ENCODE measurements at places on chromosomes 6 and 20. TPM values are rescaled to one million over a fixed set of nuclear protein-coding genes. Genes with fewer than 3 reads are reported as not detected.

DNA sequence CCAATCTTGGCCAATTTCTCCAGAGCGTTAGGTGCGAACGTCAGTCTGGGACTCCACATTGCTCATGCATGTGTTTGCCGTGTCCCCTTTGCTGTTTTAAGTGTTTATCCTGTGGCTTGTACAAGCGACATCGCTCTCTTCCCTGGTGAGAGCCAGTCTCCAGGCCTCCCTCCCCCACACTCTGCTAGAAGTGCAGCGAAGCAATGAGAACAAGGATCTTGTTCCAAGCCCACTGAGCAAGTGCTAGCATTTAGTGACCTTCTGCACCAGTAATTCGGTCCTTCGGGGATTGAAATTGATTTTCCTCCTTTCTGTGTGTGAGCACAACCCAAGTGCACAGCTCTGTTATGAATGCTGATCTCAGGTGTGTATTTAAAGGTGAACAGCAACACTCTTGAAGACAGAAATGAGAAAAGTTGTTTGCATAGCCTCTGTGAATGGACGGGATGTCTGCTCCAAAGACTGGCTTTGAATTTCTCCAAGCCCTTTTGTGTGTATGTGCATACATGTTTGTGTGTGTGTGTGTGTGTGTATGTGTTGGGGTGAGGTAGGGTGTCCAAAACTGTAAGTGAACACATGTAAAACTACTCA, 29.0 kb downstream of the CD83 start:
- H3K4me3 ChIP-seq, result no peak overlapping the region
- DNase-seq, result no peak
- H3K4me1 ChIP-seq, result peaks cover 9% of the 10 kb centered on the region
- no peaks in the 10 kb centered on the region for H3K27me3 ChIP-seq

GRCh38 chr20:34047917-34048316, 54.2 kb downstream of the RALY start:
- no peak overlapping the region for H3K4me3 ChIP-seq
- no peaks in the 10 kb centered on the region for H3K27me3 ChIP-seq
- H3K36me3 ChIP-seq, result peaks cover 8% of the 10 kb centered on the region
- H3K4me1 ChIP-seq, result peaks cover 57% of the 10 kb centered on the region
- no peak overlapping the region for H3K27ac ChIP-seq
- no peak for DNase-seq

- peaks cover 21% of the 10 kb centered on the region for H3K4me1 ChIP-seq
- no peaks in the 10 kb centered on the region for H3K36me3 ChIP-seq
- peaks cover 7% of the 10 kb centered on the region for H3K27me3 ChIP-seq
- no peak overlapping the region for H3K4me3 ChIP-seq
- DNase-seq, result no peak
- H3K27ac ChIP-seq, result no peak overlapping the region
Measured at GRCh38 chr6:21436625-21437024, 156.9 kb upstream of the SOX4 start.

GRCh38 chr6:137995371-137995770, 111.8 kb downstream of the PERP start:
- H3K4me1 ChIP-seq, result peaks cover 4% of the 10 kb centered on the region
- no peak overlapping the region for H3K4me3 ChIP-seq
- H3K27me3 ChIP-seq, result peaks cover 9% of the 10 kb centered on the region
- no peak overlapping the region for H3K27ac ChIP-seq

DNA sequence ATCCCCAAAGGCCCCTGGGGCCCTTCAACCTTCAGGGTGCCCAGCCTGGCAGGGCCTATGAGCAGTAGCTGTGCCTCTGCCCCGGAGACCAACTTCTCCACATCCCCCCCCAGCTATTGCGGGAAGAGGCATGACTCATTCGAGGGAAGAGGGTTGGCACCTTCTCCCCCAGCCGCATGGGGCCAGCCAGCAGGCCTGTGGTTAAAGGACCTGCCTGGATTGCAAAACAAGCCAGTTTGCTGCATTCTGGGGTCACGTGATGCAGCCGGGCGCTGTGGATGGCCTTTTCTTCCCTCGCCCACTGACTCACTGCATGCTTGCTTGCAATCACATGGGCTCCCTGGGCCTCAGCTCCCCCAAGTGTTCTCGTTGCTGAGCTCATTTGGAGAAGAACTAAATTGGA, 182.5 kb downstream of the MAFB start:
- peaks cover 5% of the 10 kb centered on the region for H3K27me3 ChIP-seq
- DNase-seq, result peak; percentile 6
- H3K4me3 ChIP-seq, result no peak overlapping the region
- no peaks in the 10 kb centered on the region for H3K36me3 ChIP-seq
- H3K4me1 ChIP-seq, result no peaks in the 10 kb centered on the region

DNA sequence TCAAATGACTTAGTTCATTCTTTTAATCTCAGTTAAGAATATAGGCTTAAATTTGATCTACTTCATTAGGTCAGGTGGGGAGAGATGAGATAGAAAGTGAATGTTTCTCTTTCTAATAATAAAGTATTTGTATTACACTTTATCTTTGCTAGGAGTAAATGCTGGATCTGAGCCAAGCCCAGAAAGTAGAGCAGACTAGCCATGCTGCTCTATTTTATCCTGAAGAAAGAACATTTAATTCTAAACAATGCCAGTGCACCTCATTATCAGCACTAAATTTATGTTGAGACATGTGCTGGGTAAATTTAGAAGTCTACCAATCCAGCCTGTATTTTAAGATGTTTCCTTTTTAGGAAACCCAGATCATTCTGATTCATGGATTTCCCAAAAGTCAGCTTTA, 43.5 kb downstream of the AKIRIN2 start:
- H3K27ac ChIP-seq, result no peak overlapping the region
- no peak for DNase-seq
- peaks cover 7% of the 10 kb centered on the region for H3K4me1 ChIP-seq
- no peaks in the 10 kb centered on the region for H3K27me3 ChIP-seq
- peaks cover 38% of the 10 kb centered on the region for H3K36me3 ChIP-seq
- no peak overlapping the region for H3K4me3 ChIP-seq

GRCh38 chr6:37882292-37882691, 62.8 kb downstream of the ZFAND3 start:
- no peak overlapping the region for H3K4me3 ChIP-seq
- peaks cover 45% of the 10 kb centered on the region for H3K4me1 ChIP-seq
- H3K36me3 ChIP-seq, result peaks cover 8% of the 10 kb centered on the region
- no peak overlapping the region for H3K27ac ChIP-seq

GRCh38 chr6:108988296-108988695, 106.3 kb downstream of the SESN1 start:
- no peak overlapping the region for H3K4me3 ChIP-seq
- H3K27ac ChIP-seq, result no peak overlapping the region
- no peaks in the 10 kb centered on the region for H3K4me1 ChIP-seq
- no peaks in the 10 kb centered on the region for H3K27me3 ChIP-seq
- no peak for DNase-seq
- H3K36me3 ChIP-seq, result peaks cover 6% of the 10 kb centered on the region

- peaks cover 22% of the 10 kb centered on the region for H3K27me3 ChIP-seq
- H3K4me3 ChIP-seq, result no peak overlapping the region
- no peaks in the 10 kb centered on the region for H3K36me3 ChIP-seq
- DNase-seq, result no peak
- H3K4me1 ChIP-seq, result no peaks in the 10 kb centered on the region
Measured at GRCh38 chr6:14004258-14004657, 79.5 kb downstream of the RNF182 start.

DNA sequence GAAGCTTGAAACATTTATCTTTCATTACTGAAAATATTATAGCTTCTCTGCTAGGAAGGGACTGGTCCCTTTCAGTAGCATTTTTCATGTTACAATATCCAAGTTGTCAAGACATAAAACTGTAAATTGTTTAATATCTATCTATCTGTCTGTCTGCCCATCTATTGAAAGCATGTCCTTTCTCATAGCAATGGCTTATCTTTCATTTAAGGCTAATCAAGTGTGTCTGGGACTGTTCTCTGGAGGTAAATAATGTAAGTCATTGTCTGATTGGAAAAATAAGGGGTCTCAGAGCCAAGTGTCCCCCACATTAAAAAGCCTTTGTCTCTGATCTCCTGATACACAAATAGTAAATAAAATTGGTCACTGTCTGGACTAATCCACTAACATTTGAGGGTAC, 135.5 kb downstream of the PKHD1 start:
- H3K27me3 ChIP-seq, result no peaks in the 10 kb centered on the region
- H3K4me3 ChIP-seq, result no peak overlapping the region
- no peaks in the 10 kb centered on the region for H3K36me3 ChIP-seq
- no peak for DNase-seq
- no peaks in the 10 kb centered on the region for H3K4me1 ChIP-seq

- H3K36me3 ChIP-seq, result peaks cover 14% of the 10 kb centered on the region
- H3K4me3 ChIP-seq, result no peak overlapping the region
- no peaks in the 10 kb centered on the region for H3K27me3 ChIP-seq
- no peak for DNase-seq
- H3K4me1 ChIP-seq, result peaks cover 12% of the 10 kb centered on the region
Measured at GRCh38 chr6:116648156-116648555, 20.4 kb downstream of the ZUP1 start.

- H3K4me3 ChIP-seq, result no peak overlapping the region
- no peak overlapping the region for H3K27ac ChIP-seq
Measured at GRCh38 chr6:63121166-63121565, 90.1 kb upstream of the FKBP1C start.

GRCh38 chr6:161644521-161644920, 370.7 kb upstream of the AGPAT4 start:
- peaks cover 3% of the 10 kb centered on the region for H3K36me3 ChIP-seq
- H3K27ac ChIP-seq, result no peak overlapping the region
- no peak overlapping the region for H3K4me3 ChIP-seq
- H3K4me1 ChIP-seq, result no peaks in the 10 kb centered on the region
- DNase-seq, result no peak

DNA sequence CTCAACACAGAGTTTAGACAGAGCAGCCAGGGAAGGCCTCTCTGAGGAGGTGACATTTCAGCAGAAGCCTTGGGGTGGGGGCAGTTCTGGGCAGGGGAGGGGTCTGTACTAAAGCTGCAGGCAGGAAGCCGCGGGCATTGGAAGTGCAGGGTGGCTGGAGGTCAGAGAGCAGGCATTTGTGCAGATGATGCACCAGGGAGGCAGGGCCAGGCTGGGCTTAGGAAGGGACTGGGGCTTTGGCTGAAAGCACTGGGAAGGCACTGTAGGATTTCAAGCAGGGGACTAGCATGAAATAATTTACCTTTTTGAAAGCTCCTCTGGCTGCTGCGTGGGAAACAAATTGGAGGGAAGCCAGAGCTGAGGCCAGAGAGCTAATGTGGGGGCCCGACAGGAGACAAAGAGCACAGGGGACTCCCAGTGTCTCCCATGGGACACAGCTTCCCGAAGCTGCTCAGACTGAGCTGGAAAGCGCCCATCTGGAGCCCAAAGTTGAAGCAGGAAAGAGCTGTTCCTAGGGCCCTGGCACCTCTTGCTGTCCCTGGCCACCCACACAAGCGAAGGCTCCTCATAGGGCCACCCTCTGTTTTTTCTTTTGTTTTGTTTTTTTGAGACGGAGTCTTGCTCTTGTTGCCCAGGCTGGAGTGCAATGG, 19.3 kb downstream of the ADA start:
- peaks cover 7% of the 10 kb centered on the region for H3K36me3 ChIP-seq
- no peak overlapping the region for H3K27ac ChIP-seq
- H3K4me3 ChIP-seq, result no peak overlapping the region
- no peak for DNase-seq

DNA sequence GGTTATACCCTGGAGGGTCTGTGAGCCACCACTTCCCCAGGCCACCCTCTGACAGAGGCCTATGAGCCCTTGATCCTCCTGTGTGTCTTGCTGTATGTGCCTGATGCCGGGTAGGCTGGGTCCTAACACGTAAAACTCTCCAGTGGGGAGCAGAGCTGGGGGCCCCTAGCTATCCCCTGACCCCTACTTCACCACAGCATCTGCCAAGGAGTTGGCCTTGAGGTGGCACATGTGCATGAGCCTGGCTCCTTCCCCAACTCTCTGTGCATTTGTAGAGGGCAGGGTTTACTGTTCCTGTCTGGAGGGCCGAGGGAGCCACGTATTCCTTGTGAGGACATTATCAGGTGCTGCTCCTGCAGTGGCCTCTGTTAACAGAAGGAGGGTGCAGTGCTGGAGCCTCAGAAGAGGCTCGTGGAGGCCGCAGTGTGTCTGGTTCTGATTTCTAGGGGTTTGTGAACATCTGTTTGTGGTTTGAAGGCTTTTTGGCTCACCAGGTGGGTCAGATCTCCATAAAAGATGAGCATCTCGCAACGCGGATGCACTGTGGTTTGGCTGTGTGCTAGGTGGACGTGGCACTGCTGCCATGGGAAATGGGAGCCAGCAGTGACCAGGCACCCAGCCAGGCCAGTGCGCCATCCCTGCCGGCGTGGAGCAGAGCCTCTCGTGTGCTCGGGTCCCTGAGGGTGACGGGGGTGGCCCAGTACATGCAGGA, 152.1 kb downstream of the DTNBP1 start:
- no peaks in the 10 kb centered on the region for H3K27me3 ChIP-seq
- H3K4me1 ChIP-seq, result no peaks in the 10 kb centered on the region
- DNase-seq, result no peak
- peaks cover 17% of the 10 kb centered on the region for H3K36me3 ChIP-seq
- no peak overlapping the region for H3K4me3 ChIP-seq

DNA sequence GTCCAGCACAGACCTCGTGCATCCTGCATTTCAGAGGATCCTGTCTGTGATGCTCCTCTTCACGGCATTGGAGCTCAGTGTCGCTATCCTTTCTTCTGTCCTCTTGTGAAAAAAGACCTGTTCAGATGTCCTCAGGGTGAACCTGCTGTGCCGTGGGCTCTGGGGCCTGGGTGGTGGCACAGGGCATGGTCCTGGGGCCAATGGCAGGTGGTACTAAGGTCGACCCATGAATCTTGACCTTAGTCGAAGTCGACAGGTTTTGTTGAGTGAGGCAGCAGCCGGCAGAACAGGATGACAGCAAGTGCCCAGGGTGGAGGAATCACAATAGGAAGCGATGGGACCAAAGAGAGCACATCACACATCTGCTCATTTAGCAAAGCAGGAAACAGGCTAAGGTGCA, 22.0 kb upstream of the MAS1L start:
- no peaks in the 10 kb centered on the region for H3K36me3 ChIP-seq
- H3K4me1 ChIP-seq, result no peaks in the 10 kb centered on the region
- H3K27ac ChIP-seq, result no peak overlapping the region

DNA sequence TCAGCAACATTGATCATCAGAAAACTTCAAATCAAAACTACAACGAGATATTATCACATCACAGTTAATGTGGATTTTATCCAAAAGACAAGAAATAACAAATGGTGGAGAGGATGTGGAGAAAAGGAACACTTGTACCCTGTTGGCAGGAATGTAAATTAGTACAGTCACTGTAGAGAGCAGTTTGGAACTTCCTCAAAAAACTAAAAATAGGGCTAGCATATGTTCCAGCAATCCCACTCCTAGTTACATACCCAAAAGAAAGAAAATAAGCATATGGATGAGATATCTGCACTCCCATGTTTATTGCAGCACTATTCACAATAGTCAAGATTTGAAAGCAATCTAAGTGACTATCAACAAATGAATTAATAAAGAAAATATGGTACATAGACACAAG, 887.7 kb upstream of the MAN1A1 start:
- H3K4me3 ChIP-seq, result no peak overlapping the region
- H3K27me3 ChIP-seq, result no peaks in the 10 kb centered on the region
- H3K36me3 ChIP-seq, result peaks cover 3% of the 10 kb centered on the region
- DNase-seq, result no peak
- no peak overlapping the region for H3K27ac ChIP-seq
- no peaks in the 10 kb centered on the region for H3K4me1 ChIP-seq

GRCh38 chr20:63252284-63252711, 2.0 kb downstream of the NKAIN4 start:
- H3K36me3 ChIP-seq, result no peaks in the 10 kb centered on the region
- no peak overlapping the region for H3K27ac ChIP-seq
- no peaks in the 10 kb centered on the region for H3K4me1 ChIP-seq
- no peak for DNase-seq
- H3K27me3 ChIP-seq, result peaks cover 72% of the 10 kb centered on the region

The RNF182 gene
- not detected for total RNA-seq

The DLL1 gene
- total RNA-seq, result 4.3 TPM

The CTCFL gene
- total RNA-seq, result not detected

The NKX2-4 gene
- total RNA-seq, result not detected

The SYCP2L gene
- total RNA-seq, result not detected

The NRSN1 gene
- not detected for total RNA-seq

The SAPCD1 gene
- total RNA-seq, result 9.5 TPM
